GM06990 (cell line): ENCODE measurements at places on chromosomes 1 and 21.

GRCh38 chr21:30209601-30210000 is 6.3 kb downstream of the CLDN8 start:
- no peak for DNase-seq

DNA sequence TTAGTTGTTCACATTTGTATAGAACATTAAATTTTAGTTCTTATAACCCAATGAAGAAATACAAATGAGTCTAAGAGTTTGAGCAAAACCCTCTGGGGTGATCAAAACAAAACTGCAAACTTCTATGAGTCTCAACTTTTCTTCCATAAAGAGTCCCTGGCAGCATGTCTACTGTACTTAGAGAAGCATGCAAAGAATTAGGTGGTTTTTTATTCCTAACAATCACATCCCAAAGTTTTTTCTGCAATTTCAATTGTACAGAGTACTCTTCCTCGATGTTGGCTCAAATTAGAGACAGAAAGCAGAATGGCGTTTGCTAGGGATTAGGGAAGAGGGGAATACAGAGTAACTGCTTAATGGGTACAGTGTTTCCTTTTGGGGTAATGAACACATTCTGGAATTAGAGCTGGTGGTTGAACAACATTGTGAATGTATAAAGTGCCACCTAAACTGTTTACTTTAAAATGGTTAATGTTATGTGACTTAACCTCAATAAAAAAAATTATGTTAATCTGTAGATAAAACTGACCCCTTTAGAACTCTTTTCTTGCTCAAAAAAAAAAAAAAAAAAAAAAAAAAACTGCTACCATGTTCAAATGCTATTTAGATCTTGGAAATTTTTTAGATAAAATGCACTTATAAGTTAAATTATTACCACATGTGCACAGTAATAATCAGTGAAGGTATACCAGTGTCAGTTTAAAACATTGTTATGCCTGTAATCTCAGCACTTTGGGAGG is 4.8 kb downstream of the RC3H1 start:
- DNase-seq, result no peak

DNA sequence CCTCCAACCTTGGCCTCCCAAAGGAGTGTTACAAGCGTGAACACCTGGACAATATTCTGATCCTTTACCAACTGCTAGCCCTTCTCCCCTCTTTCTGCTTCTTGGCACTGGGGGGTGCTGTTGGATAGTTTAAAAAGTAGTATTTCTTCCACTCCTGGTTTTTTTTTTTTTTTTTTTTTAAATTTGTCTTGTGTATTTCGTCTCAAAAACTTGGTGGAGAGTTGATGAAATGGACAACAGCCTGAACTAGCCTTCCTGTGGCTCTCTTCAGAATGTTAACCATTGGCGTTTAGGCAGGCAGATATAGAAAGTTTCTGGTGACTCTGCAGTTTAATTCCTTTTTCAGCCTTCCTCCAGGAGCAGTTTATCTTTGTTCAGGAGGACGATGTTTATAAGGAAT is 69.7 kb upstream of the USP24 start:
- no peak for DNase-seq

DNA sequence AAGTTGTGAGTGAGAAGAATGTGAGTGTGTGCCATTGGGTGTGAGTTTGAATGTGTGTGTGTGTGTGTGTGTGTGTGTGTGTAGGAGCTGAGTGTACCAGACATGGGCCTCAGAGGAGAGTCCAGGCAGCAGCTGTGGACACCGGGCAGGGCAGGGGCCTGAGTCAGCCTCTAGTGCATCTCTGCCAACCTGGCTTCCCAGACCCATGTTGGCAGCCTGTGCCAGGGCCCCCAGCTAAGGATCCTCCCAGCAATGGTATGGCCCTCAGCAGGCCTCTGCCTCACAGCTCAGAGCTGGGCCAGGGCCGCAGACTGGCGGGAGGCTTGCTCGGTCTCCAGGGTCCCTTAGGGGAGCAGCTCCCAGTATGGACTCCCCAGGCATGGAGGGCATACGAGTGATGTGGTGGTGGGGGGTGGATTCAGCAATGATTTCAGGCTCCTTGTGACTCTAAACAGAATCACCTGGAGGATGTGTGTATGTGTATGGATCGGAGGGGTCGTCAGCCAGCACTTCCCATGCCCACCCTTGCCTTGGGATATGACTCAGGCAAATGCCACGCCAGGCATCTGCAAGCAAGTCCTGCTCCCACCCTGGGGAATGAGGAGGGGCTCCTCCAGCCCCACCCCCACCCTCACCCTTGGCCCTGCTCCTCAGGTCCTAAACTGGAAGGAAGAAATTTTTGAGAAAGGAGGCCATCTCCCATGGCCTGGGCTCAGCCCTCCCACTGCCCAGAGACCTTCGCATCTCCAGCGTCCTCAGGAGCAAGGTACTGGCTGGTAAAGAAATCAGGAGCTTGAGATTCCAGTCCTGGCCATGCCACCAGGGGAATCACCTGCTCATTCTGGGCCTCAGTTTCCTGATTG is 1.8 kb upstream of the FOXO6 start:
- DNase-seq, result no peak

GRCh38 chr1:55215194-55216021 is at the start of gene USP24:
Gene USP24, minus strand, starts transcription at chr1:55215364. Its CDS starts 251 bp downstream, at chr1:55215113.
- peak; percentile 90 for DNase-seq
